ENCODE measurements at places on chromosomes 7 and 10.
A peak's percentile ranks its signal among the peaks of the same experiment; 100 is the strongest.

DNA sequence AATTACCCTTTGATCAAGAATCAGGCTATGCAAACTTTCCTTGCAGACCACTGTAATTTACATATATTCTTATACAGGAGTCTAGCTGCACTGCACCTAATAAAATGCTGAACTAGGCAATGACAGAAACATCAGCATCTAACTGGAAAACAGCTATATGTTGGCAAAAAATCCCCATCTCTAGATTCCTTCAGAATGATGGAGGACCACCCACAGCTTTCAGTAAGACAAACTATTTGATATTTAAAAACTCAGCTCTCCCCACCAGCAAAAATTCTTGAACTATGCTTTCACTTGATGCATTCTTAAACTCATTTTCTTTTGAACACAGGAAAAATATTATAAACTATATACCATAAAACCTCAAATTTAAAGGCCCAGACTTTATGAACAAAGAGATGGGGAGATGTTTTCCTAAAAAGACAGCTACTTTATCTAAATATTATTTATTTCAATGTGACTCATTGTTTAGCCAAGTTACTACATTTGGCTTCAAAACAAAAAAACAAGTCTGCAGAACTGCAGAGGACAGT lies 77.4 kb downstream of the SEMA3C start:
- no peak for DNase-seq

- no peak for DNase-seq
These were observed 89.4 kb downstream of the TBXAS1 start for GRCh38 chr7:139918480-139918879.

GRCh38 chr7:2718296-2718965 lies 30.4 kb downstream of the AMZ1 start:
- DNase-seq, result no peak

- DNase-seq, result no peak
These were observed 128.9 kb downstream of the ATRNL1 start for GRCh38 chr10:115222039-115222438.

- no peak for DNase-seq
These were observed 172.4 kb downstream of the ARHGAP12 start for GRCh38 chr10:31756101-31756728.

GRCh38 chr7:144445590-144445989 lies 42.1 kb upstream of the NOBOX start:
- no peak for DNase-seq

DNA sequence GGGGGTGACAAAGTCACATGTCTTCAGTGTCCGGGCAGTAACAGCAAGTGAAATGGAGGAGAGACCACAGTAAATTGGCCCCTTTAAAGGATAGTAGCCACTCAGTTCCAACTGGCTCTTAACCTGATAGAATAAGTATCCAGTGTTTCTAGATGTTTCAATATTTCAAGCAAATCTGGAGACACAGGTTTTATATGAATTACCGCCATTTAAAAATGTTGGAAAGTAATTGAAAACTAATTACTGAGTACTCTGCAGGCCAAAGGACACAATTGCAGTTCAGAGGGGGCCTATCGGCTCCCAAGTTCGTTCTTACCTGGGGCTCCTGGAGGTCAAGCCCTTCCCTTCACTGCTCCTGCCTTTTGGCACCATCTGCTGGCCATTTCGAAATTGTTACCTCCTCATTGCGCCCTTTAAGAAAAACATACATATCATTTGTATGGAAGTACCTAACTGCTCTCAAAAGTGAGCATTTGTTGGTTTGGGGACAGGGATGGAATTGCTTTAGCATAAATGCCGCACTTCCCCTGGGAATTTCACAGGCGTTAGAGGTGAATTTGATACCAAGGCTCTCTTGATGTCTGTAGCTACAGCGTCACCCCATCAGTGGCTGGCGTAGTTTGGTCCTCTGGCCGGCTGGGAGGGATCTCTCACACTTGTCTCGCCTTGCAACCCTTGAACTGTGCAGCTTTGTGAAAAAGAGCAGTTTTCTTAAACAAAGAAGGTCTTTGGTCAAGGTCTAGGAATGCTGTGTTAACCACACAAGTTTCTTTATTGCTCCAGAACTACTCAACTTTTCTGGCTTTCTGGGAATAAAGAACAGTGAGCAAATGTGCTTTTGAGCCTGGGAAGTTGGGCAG lies 220.0 kb downstream of the ARHGAP21 start:
- peak; percentile 34 for DNase-seq

GRCh38 chr10:27470885-27471284 lies 33.2 kb upstream of the RAB18 start:
- DNase-seq, result no peak

- DNase-seq, result no peak
These were observed 927.4 kb downstream of the LRMDA start for GRCh38 chr10:76358743-76359395.

- no peak for DNase-seq
These were observed 121.8 kb downstream of the PLXDC2 start for GRCh38 chr10:19937989-19938388.

GRCh38 chr7:150481186-150481920 lies 30.9 kb downstream of the GIMAP8 start:
- DNase-seq, result peak; percentile 69

- no peak for DNase-seq
These were observed 262.8 kb upstream of the SHH start for GRCh38 chr7:156074982-156075615.

DNA sequence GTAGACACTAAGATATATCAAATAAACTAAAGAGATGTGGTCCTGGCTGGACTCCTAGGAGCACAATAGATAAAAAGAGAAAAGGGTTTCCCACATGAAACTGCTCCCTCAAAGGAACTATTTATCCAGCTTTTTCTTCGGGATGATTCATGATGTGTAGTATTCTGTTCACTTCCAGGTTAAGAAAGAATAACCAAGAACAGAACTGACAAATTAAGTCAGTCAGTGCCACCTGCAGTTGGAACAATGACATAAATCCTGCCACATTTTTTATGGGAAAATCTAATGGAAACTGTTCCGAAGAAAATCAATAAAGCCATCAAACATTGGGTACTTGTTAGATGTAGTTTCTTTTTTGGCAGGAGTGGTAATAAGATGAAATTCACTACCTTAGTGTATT lies 87.1 kb downstream of the POLR1F start:
- DNase-seq, result no peak

- DNase-seq, result no peak
These were observed 91.2 kb upstream of the GPR141 start for GRCh38 chr7:37592366-37592765.

GRCh38 chr7:106277976-106278375 lies 6.8 kb downstream of the NAMPT start:
- no peak for DNase-seq

DNA sequence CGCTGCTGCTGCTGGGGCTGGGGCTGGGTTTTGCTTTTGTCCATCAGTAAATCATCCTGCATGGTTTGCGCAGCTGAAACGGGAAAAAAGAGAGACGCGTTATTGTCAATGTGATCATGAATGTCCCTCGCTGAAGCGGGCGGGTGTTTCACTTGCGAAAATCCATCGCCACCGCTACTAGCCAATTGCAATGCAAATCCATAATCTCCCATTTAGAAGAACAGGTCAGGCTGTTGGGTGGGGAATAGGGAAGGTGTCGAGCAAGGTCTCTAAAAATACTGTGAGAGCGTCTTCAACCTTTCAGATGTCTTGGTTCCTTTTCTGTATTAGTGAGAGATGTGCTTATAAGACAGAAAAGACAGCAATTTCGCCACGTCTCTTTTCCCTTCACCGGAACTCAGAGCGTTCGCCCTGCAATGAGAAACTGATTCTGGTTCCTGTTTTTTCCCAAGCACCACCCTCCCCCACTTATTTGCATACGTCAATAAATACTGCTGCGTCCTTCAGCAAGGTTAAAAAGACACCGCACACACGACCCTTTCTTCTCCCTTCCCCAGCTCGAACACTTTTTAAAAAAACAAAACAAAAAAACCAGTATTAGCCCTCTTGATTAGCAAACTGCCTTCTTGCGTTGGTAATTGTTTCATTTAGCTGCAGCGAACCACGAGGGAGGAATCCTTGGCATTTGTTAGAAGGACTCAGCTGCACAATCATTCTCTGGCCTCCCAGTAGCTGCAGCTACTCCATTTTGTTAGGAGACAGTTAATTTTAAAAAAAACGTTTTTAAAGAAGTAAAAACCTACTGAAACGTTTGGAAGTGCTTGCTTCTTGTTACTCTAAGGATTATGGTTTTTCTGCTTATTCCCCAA lies 50.4 kb downstream of the CPEB3 start:
- DNase-seq, result no peak

DNA sequence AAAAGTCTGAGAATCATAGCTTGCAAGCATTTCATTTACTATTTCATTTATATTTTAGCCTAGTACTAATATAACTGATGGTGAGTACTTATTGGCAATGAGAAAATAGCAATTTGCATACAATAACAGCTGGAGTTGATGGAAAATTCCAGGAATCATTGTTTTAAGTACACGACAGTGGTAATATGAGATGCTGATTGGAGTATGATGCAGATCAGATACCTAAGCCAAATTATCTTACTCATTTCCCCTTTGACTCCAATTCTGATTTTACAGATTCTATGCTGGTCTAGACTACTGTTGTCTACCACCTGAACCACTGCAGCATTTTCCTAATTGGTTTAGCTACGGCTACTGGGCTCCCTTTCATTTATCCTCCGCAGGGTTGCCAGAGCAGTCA lies 36.7 kb downstream of the GNG11 start:
- no peak for DNase-seq

Measured in activated T-cell treated with anti-CD3 and anti-CD28 coated beads, Interleukin-2, amount 50 U/mL, for 24 hours (primary cell).